Cardiac atrium fibroblast (primary cell): ENCODE measurements at places on chromosomes 6 and 20. TPM values are rescaled to one million over a fixed set of nuclear protein-coding genes. Genes with fewer than 3 reads are reported as not detected.

The UNC5CL gene
- not detected in 2 replicates for total RNA-seq

The ECT2L gene
- total RNA-seq: under 0.01 TPM in 1 of 2 replicates, not detected in the other

The HLA-DOB gene
- total RNA-seq: 0.36 TPM in 1 of 2 replicates, not detected in the other

The COL21A1 gene
- 31.8 and 36.3 TPM in 2 replicates for total RNA-seq
